NCI-H187 treated with DMSO at 0.1 percent for 48 hours (cell line): ENCODE measurements at places on chromosomes 16 and 17.

GRCh38 chr17:44502598-44503146 is 534 bp downstream of the GPATCH8 start:
- no peak for DNase-seq

DNA sequence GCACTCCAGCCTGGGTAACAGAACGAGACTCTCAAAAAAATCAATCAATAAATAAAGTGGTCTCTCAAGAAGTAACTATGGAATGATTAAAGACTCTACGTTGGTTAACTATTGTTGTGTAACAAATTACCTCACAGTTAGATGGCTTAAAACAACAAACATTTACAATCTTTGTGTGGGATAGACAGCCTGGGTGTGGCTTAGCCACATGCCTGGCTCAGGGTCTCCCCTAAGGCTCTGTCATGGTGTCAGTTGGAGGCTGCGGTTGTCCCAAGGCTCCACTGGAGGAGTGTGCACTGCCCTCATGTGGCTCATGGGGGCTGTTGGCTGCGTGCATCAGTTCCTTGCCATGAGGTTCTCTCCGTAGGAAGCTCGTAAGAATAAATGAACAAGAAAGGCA is 294.5 kb downstream of the SNX29 start:
- no peak for DNase-seq

GRCh38 chr17:7016418-7016817 is 4.0 kb downstream of the RNASEK start:
- no peak for DNase-seq

GRCh38 chr17:8518326-8518725 is 82.6 kb downstream of the NDEL1 start:
- no peak for DNase-seq

GRCh38 chr16:85332175-85332574 is 219.9 kb upstream of the CIBAR2 start:
- DNase-seq, result no peak

DNA sequence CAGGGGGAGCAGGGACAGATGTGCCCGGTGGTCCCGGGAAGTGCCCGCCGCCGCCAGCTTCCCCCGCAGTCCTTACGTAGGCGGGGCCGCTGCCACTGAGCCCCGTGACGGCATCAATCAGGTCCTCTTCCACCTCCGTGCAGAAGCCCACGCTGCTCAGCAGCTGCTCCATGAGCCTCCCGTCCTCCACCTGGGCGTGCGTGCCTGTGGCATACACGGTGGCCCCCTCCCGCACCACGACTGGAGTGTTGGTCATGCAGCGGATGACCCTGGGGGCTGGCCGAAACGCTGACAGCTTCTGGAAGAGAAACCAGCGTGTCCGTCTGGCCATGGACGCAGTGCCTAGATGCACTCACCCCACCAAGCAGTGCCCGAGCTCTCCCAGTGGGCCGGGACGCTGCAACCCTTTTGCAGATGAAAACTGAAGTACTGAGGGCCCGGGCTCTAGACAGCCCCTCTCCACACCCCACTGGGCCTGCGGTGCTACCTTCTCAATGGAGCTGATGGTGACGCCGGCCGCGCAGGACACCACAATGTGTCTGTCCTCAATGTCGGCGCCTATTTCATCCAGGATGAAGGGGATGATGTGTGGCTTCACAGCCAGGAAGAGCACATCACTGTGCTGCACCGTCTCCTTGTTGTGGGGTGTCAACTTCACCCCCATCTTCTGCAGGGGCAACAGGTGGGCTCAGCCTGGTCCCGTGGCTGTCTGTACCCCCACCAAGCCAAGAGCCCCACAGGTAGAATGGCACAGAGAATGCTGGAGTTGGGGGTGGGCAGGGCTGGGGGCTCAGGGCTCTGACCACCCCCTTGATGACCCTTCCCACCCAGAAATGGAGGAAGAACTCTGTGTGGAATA is 2.0 kb downstream of the PYCR1 start:
- no peak for DNase-seq

DNA sequence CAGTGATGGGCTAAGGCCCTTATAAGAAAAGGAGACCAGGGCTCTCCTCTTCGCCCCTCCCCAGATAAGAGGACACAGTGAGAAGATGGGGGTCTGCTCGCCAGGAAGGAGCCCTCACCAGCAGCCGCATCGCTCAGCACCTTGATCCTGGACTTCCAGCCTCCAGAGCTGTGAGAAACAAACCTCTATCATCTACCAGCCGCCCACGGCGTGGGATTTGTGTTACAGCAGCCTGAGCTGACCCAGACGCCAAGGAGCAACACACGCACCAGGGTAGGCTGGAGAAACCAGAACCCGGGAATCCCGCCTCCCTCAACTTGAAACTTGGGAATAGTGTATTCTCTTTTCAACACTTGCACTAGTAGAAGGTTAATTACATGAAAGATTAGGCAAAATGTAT is 4.2 kb upstream of the ZG16B start:
- no peak for DNase-seq

- DNase-seq, result no peak
Observed at GRCh38 chr17:35895636-35896587, 15.8 kb upstream of the CCL5 start.

DNA sequence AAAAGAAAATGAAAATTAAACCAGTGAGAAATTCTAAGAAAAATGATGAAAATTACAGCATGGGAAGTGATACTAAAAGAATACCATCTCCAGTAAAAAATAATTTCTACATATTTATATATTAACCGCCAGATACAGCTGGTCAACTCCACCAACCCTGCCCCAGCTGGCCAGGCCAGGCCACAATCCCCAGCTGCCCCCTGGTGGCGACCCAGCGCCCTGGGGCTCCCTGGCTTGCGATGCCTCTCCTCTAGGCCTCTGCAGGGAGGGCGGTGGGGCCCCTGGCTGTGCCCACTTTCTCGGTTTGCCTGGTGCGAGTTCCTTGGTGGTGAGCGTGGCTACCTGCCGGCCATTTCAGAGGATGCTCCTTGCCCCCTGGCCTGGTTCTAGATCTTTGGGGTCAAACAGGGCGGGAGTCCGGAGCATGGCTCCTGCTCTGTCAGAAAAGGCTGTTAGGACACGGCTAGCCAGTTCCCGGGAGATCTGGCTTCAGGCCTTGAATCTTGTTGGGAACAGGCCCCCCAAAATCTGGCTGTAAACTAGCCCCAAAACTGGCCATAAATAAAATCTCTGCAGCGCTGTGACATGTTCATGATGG is 14.5 kb downstream of the GLIS2 start:
- DNase-seq, result no peak

DNA sequence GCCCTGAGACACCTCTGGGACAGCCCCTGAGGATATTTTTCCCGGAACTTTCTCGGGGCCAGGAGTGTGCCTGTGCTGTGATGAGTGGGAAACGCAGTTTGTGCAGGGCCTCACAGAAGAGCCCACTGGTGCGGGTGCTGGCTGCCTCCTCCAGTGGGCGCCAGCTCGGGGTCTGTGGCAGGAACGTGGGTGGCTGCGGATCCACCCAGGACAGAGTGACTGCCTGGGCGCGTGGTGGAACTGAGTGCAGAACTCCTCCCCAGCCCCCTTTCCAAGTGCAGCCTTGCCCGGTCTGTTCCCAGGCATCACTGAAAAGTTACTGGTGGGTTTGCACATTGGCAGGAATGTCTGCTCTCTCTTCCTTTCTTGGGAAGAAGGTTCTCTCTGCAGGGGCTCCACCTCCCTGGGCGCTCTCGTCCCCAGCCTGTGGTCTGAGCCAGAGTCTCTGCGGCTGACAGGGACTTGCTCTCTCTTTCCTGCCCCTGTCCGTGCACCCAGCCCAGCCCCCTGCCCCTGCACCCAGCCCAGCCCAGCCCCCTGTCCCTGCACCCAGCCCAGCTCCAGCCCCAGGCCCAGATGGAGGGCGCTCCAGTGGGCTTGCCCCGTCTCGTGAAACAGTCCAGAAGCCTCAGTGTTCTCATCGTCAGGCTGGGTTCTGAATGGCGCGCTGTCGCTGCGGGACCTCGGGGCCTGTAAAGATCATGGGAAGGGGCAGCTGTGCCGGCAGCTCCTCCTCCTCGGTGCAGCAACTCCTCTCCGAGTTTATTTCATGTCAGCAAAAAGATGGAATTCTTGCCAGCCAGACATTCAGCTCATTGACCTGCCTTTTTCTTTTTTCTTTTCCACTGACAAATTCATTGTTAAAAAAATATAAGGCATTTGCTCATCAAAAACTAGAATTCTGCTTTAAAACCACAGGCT is 117.5 kb downstream of the BANP start:
- no peak for DNase-seq

GRCh38 chr16:84513123-84513522 is 8.7 kb upstream of the MEAK7 start:
- DNase-seq, result no peak

DNA sequence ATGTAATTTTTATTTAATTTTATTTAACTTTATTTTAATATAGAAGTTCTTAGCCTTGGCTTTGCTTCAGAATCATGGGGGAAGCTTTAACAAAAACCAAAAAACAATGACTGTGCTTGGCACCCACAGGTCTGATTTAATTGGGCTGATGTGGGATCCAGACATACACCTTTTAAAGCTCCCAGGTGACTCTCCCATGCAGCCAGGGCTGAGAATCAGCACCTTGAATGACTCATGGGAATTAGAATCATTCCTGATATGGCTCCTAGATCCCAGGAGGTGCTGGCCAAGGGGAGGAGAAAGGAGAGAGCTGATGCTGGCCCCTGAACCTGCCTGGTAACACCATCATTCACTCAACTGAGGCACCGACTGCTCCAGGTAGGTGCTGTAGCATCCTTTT is 240.7 kb downstream of the PARN start:
- DNase-seq, result no peak

DNA sequence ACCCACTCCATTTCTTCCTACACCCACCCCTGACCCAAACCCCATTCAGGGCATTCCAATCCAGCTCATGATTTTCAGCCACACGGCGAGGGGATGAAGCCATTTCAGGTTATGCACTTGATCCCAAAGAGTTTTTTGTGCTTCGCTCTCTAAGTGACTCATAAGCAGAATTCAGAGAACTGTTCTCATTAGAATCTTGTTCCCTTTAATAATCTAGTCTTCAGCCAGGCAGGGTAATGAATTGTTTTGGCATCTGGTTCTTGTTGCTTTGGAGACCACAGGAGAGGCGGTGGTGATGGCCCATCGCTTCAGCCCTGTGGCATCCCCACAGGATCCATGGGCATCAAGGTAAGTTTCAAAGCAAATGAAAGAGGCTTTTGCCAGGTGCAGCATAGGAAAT is 4.8 kb upstream of the KRT31 start:
- DNase-seq, result no peak

DNA sequence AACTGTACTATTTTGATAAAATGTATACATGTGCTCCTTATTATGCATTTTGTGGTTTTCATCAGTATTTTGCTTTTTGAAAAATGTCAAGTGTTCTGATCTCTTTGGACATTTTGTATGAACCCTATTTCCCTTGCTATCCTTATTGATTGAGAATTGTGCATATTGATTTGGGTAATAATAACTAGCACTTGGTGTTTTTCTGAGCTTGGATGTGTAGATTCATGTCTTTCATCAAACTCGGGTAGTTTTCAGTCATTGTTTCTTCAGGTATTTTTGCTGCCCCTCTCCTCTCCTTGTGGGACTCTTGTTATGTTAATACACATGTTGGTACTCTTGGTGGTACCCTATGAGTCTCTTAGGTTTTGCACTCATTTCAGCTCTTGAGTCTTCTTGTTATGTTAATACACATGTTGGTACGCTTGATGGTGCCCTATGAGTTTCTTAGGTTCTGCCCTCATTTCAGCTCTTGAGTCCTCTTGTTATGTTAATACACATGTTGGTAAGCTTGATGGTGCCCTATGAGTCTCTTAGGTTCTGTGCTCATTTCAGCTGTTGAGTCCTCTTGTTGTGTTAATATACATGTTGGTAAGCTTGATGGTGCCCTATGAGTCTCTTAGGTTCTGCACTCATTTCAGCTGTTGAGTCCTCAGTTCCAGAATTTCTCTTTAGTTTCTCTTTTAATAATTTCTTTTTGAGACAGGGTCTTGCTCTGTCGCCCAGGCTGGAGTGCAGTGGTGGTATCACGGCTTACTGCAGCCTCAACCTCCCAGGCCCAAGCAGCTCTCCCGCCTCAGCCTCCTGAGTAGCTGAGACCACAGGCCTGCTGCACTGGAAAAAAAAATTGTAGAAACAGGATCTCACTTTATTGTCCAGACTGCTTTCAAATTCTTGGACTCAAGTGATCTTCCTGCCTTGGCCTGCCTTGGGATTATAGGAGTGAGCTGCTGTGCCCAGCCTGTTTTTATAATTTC is 19.3 kb downstream of the ZNF750 start:
- no peak for DNase-seq

DNA sequence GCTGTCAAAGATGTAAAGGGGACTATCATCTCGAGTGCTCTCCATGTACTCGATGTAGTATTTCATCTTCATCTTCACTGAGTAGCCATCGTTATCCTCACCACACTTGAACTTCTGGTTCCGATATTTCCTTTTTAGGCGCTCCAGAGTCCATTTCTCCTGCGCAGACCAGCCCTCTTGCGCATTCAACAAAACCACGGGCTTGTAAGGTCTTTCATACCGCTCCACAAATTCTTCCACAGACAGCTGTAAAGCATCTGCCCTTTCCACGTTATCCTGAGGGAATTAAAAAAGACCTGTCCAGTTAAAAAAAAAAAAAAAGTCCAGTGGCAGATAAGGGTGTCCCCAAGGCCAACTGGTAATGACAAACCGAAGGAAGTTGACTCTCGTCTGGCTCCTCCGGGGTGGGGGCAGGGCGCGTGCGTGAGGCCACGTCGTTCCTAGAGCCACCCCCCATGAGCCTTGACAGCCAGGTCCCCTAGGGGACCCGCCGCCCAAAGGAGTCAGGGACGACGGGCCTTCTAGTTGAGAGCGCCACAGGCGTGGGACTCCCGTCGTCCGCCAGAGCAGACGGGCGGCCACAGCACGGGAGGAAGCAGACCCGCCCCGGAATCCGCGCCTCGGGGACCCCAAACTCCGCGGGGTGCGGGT is 701 bp downstream of the JMJD6 start:
- no peak for DNase-seq

GRCh38 chr17:76063875-76064546 is 8.3 kb downstream of the SRP68 start:
- no peak for DNase-seq

GRCh38 chr17:14616528-14616927 is 315.6 kb downstream of the HS3ST3B1 start:
- no peak for DNase-seq

GRCh38 chr16:59905606-59906005 is 1171.5 kb upstream of the GOT2 start:
- no peak for DNase-seq

DNA sequence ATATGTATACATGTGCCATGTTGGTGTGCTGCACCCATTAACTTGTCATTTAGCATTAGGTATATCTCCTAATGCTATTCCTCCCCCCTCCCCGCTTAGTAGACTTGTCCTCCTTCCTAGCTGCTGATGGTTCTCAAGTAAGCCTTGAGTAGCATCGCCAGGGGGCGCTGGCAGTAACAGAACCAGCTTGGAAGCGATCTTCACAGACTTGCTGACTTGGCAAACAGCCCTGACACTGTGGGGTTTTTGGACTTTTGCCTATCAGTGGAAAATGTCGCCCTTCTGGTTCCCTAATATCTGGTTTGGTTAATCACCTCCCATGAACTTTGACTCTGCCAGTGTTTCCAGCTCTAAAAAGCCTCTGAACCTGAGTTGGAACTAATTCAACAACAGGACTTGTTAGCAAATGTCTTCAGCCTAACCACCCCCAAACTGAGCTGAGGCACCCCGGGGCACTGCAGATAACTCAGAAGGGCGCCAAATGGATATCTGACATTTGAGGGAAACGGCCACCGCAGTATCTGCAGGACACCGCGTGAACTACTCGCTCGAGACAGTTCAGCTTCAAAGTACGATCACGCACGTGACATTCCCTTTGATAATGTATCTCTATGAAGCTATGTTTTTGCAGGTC is 15.4 kb upstream of the SPATA32 start:
- peak; percentile 69 for DNase-seq
